ENCODE measurements at places on chromosomes 1 and 21.

GRCh38 chr1:154154534-154155191 lies at the start of gene NUP210L:
TSS of gene NUP210L (minus strand) at chr1:154155073.
- DNase-seq, result no peak

DNA sequence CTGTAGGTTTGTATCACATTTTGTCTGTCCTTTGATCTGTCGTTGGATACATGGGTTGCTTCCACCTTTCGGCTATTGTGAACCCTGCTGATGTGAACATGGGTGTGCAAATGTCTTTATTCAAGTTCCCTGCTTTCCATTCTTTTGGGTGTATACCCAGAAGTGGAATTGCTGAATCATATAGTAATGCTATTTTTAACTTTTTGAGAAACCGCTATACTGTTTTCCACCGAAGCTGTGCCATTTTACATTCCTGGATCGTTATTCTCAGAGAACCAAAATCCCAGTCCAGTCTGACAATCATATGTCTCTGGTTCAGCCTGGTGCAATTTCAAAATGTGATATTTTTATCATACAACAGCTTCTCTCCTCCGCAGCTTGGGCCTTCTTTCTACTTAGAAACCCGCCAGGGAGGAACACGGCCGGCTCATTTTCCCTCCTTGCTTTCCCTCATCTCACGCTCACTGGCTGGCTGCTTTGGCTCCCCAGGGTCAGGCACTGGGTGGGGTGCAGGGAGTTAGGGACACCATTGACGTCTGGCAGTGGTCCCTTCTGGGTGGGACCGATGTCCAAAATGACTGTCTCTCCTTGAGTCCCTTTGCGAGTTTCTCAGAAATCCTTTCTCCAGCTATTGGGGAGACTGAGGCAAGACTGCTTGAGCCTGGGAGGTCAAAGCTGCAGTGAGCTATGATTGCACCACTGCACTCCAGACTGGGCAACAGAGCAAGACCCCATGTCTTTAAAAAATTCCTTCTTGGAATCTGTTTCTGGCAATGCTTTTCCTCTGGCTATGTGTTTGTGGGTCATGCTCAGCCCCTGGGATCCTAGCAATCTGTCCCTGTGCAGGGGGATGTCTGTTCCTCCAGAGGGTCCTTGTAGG lies 73.5 kb upstream of the AKT3 start:
- no peak for DNase-seq

DNA sequence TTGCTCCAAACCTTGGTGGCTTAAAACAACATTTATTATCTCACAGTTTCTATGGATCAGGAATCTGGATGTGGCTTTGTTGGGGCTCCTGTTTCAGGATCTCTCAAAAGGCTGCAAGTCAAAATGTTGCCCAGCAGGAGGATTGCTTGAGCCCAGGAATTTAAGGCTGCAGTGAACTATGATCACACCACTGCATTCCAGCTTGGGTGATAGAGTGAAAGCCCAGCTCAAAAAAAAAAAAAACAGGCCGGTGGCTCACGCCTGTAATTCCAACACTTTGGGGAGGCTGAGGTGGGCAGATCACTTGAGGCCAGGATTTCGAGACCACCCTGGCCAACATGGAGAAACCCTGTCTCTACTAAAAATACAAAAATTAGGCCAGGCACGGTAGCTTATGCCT lies 30.0 kb downstream of the BCAS2 start:
- no peak for DNase-seq

DNA sequence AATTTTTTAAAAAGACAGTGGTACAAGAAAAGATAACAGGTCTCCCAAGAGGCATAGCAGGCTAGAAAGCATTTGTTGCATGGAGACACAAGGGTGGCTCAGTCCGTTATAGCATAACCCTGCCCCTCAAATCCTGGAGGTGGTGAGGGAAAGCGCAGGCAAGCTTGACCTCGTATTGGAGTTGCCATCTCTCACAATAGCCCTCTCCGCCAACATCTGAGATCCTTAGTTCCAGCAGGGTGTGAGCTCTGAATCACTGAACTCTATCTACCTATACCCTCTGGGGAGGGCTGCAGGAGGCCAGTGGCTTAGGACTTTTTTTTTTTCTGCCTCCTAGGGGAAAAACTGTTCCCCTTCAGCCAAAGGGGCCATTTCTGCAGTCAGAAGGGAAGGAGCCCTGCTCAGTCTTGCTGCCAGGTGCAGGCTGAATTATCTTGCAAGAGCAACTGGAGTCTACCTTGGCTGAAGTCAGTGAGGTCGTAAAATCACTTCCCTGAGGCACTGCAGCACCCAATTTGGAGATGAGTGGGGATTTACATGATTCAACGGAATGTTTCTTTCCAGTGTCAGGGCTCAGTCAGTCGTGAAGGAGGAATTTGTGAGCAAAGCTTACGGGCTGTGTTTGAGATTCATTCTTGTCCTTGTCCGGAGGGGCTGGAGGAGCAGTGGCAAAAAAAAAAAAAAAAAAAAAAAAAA lies 17.2 kb upstream of the C8A start:
- no peak for DNase-seq

- no peak for DNase-seq
Observed at GRCh38 chr1:151828921-151829320, 2.7 kb downstream of the RORC start.

DNA sequence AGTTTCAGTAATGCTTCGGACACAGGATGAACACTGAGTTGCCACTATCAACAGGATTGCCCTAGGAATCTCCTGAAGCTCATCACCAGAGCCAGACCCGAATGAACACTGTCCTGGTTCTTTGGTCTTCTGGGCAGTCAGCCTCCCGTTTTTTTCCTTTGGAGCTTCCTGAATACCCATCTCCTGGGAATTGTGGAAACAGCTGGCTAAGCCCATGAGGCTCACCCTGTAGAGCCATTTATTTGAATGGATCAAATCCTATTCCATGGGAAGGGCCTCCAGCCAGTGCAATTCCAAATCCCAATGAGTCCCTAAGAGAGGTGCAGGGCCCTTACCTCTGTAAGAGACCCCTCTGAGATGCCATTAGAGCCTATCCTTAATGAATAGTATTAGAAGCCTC lies 5.9 kb downstream of the RCSD1 start:
- DNase-seq, result no peak

DNA sequence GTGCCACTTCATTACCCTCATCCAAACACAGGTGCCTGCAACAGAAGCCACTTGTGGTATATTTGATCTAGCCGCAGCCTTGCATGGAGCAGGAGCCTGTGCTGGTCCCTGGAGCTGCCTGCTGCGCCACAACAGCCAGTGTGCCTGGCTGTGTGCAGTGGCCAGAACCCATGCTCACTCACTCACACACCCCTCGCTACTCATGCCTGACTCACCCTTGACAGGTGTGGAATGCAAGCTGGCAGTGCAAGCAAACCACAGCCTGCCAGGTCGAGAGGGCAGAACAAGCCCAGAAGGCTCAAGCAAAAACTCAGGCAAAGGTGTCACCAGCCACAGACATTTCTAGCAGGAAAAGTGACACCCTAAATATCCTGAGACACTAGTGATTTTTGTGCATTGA lies 1510.9 kb downstream of the KCNT2 start:
- DNase-seq, result no peak

DNA sequence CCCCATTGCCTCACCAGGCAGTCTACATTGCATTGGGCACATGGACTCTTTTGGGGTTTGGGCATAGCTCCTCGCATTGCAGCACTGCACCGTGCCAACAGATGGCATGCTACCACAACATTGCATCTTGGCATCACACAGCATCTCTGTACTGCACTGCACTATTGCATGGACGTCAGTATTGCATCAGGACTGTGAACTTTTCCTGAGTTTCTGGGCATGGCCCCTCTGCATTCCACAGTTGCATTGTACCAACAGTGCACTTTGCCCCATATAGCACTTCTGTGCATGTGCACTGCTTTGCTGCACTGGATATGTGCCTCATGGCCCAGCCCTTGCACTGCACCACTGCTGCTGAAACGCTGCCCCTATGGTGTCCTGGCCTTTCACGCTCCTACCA lies 9.6 kb downstream of the PTPRU start:
- DNase-seq, result no peak

DNA sequence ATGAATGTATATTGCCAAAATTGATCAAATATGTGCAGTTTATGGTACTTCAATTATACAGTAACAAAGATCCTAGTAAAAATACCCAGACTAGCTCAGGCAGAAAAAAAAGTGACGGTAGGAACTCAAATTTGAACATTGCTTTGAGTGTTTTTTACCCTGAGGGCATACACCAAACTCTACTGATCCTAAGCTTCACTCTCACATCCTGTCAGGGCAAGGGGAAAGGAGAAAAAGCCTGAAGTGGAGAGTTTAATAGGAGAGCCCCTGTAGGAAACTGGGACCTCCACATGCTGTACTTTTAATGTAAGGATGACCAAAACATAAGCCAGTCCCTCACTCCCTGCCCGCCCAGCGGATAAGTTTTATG lies 59.8 kb upstream of the GNG12 start:
- DNase-seq, result no peak

DNA sequence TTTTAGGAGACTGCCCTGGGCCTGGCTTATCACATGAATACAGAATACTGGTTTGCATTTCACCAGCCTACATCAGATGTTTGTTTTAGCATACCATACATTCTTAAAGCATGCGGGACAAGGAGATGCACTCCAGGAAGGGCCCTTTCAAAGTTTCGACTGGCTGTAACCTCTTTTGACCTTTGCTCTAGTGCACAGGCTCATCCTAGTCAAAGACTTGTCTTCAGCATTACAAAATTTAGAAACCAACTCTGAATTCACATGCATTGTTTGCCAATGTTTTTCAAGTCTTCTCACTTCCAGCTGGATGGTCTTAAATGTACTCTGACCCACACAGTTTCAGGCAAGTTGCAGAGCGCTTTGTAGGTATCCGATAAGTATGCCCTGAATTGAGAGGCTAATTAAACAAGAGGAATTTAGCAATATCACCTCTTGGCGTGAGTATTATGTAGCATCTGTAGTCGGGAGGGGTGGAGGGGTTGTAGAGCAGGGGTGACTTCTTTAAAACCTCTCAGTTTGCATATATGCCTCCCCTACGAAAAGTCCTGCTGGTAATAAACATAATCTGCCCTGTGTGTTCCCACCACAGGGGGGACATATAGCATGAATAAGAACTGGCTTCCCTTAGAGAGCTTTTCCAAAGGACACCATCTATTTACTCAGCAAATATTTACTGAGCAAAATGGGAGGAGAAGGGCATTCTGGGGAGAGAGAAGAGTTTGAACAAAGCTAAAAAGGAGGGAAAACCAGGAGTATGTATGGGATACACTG lies 24.4 kb upstream of the AHCYL1 start:
- DNase-seq, result no peak

- DNase-seq, result no peak
Observed at GRCh38 chr1:227295609-227296008, 22.7 kb downstream of the CDC42BPA start.

DNA sequence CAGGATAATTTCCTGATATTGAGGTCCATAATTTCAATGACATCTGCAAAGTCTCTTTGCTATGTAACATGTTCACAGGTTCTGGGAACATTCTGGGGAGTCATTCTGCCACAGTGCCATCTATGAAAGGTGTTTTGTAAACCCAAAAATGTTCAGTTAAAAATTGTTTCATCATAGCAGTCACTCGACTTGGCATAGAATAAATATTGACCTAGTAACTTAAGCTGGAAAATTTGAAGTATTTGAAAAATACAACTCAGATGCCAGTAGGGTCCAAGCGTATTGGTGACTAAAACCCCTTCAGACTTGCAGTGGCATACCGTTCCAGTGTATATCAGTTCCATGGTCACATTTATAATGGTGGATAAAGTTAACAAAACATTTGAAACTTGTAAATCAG lies 6.8 kb downstream of the DESI2 start:
- no peak for DNase-seq

GRCh38 chr1:165284454-165284853 lies 72.1 kb downstream of the LMX1A start:
- no peak for DNase-seq

- DNase-seq, result no peak
Observed at GRCh38 chr1:230240446-230241086, 173.5 kb downstream of the GALNT2 start.

- no peak for DNase-seq
Observed at GRCh38 chr1:20124456-20125057, 5.2 kb upstream of the PLA2G2D start.

DNA sequence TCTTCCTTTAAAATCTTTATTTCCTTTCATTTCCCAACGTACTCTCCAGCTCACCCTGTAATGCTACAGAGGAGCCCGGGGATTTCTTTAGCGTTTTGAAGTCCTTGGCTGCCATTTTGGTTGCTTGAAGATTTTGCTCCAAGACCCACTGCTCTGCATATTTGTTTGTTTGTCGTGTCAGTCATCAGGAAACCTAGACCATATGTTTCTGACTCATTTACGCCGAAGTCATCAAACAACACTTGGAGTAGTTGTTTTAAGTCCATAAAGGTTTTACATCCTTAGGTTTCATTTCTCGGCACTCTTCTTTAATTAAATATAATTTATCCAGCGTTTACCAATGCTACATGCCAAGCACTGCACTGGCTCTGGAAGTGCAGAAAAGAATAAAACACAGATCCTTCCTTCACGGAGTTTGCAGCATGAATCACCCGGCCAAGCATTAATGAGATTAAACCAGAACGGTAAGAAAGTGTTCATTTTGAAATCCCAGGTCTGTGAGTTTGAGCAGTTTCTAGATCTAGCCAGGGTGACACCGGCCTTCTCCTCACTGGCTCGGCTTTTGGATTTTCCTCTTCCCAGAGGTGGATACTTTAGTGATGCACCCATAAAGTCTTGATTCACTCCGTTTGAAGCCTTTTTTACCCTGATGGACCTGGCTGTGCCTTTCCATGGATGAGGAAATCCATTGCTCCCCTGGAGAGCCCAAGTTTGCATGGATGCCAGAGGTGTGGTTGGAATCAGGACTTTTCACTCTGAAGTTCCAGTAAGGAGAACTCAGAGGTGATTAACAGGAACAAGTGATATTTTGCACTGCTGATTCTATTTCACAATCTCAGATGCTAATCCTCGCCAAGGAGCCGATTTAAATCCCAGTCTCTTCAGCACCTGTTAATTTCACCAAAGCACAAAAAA lies 109.3 kb downstream of the KAZN start:
- DNase-seq, result no peak

Data from CD4-positive, alpha-beta T cell treated with Interleukin-6 for 4 hours (primary cell).